ENCODE measurements at places on chromosomes 1 and 21.

DNA sequence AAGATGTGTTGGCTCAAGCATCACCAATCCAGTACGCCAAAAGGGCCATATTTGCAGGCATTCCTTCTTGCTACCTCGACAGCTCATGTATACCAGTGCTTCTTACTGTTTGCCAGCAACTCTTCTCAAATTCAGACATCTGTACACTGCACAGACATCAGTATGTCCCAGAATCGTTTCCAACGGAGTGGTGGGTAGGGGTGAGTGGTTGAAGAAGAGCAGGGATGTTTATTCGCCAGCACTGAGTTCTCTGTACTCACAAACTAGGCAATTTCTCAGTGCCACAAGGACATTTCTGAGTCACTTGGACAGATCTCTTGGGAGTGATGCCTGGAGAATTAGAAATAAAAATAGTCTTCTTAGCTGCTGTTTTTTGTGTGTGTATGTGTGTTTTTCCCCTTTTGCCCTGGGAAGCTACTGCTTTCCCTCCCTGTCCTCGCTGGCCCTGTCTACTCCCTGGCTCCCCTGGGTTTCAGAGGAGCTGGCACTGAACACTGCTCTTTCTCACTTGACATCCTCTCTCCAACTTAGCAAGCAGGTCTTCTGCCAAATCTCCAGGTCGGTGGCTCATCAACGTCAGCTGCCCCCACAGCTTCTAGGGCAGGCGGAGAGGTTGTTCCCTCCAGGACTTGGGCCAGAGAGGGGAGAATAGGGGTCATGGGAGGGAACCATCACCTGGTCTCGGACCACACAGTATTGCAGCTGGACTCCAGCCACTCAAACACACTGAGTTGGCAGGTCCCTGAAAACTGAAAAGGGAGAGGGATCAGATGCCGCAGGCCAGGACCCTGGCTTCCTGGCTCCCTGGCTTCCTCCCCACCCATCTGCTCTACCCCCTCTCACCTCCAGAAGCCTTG is 90.5 kb downstream of the NMNAT2 start:
- DNase-seq, result no peak

GRCh38 chr1:224736619-224737352 is 120.7 kb downstream of the CNIH3 start:
- no peak for DNase-seq

DNA sequence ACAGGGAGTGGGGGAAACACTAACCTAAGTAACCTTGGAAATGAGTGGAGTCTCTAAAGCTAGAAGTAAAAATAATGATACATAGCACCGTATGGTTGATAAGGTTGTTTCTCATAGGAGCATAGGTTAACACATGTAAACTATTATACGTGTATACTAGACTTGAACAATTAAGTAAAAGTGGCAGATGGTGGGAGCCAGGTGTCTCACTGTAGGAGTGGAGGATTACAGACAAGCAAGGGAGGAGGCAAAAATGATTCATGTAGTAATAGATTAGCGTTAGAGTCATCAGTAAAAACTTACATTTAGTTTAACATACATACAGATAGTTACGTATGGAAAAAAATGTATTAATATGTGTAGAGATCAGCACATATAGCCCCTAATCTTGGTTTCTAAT is 138.4 kb upstream of the DSCAM start:
- DNase-seq, result no peak

DNA sequence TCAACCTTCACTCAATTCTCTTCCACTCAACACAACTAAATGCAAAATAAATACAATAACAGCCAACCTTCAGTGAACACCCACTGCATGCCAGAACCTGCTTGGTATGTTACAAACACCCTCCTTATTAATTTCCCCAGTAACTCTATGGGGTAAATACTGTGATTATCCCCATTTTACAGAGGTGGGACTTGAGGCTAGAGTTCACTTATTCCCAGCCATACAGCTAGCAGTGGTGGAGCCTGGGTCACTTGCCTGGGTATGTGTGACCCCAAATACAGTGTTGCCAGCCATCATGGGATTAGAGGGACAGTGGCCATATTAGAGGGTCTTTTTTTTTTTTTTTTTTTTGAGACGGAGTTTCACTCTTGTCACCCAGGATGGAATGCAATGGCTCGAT is 1.6 kb downstream of the CPLANE2 start:
- DNase-seq, result no peak

DNA sequence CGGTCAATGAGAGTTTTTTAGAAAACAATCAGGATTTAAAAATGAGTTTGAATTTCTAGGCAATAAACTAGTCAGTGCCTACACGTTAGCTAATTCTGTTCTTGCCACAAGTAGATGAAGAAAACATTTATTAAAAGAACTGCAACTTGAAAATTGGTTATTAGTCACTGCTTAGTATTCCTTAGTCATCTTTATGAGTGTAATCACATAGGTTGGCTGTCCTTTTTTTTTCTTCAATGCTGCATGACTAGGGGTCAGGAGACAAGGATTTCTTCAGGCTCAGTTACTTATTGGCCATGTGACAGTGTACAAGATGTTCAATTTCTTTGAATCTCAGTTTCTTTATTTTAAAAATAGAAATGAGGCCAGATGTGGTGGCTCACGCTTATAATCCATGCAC is 17.1 kb downstream of the SOAT1 start:
- no peak for DNase-seq

Measured in activated gamma-delta T cell treated with anti-CD3 and anti-CD28 coated beads, Interleukin-2, amount 50 U/mL, for 16 hours (primary cell).